ENCODE measurements at places on chromosomes 11 and 22. TPM values are rescaled to one million over a fixed set of nuclear protein-coding genes. Genes with fewer than 3 reads are reported as not detected.

Gene NECTIN1
- total RNA-seq, result 7.7 TPM

Gene OR56B4
- not detected for total RNA-seq

Gene DUSP8
- total RNA-seq, result 0.28 TPM

Gene CACNA1I
- not detected for total RNA-seq

Gene OR2AG2
- total RNA-seq, result under 0.01 TPM

Gene KCNQ1OT1
- 1.5 TPM for total RNA-seq

Gene OR8G5
- not detected for total RNA-seq

Gene ZNRF3
- 2.5 TPM for total RNA-seq

Gene LRRC56
- total RNA-seq, result 0.56 TPM

Gene TCN1
- total RNA-seq, result not detected

Gene PRG3
- total RNA-seq, result not detected

Gene PRPF19
- total RNA-seq, result 54.1 TPM

Gene RSF1
- total RNA-seq, result 51.6 TPM

Gene DRAP1
- total RNA-seq, result 130 TPM

Gene NPAS4
- total RNA-seq, result not detected

Gene OR2D2
- 0.28 TPM for total RNA-seq

Gene PRODH
- not detected for total RNA-seq

Gene RHOD
- 6.2 TPM for total RNA-seq

Gene MS4A8
- total RNA-seq, result not detected

Gene AQP11
- total RNA-seq, result 1.2 TPM

Gene B3GAT1
- total RNA-seq, result under 0.01 TPM

Gene FOXRED2
- 7.1 TPM for total RNA-seq

Gene PGA4
- not detected for total RNA-seq

Gene GNAZ
- 0.96 TPM for total RNA-seq

Gene CASP1
- total RNA-seq, result 14.7 TPM

Gene PI4KA
- 33.4 TPM for total RNA-seq

Gene CCDC116
- total RNA-seq, result 0.19 TPM

Gene OR2AT4
- total RNA-seq, result not detected

Gene VSIG10L2
- not detected for total RNA-seq

Gene MLC1
- total RNA-seq, result 2.8 TPM

Gene GUCY1A2
- total RNA-seq, result 2.5 TPM

Gene FGF4
- not detected for total RNA-seq

Gene LRRC4C
- total RNA-seq, result not detected

Gene KRTAP5-10
- total RNA-seq, result not detected

Gene CCDC34
- 10.5 TPM for total RNA-seq

Gene ZPR1
- 38.9 TPM for total RNA-seq

Gene OR51I1
- not detected for total RNA-seq

Gene KDM4E
- not detected for total RNA-seq

Gene DCHS1
- 1.3 TPM for total RNA-seq

Gene ADM2
- 0.58 TPM for total RNA-seq

Gene MFRP
- not detected for total RNA-seq

Gene CRYAB
- total RNA-seq, result 41.2 TPM

Gene OSBPL5
- 29.7 TPM for total RNA-seq

Gene SLC29A2
- 0.85 TPM for total RNA-seq

Gene AGBL2
- 0.58 TPM for total RNA-seq

Gene PHETA2
- 16.5 TPM for total RNA-seq

Gene TREH
- not detected for total RNA-seq

Gene HPX
- total RNA-seq, result 0.38 TPM

Gene MMP12
- total RNA-seq, result not detected

Gene COX8A
- total RNA-seq, result 342 TPM

Gene SAA1
- total RNA-seq, result 3.1 TPM

Gene TRMT112
- total RNA-seq, result 325 TPM

Gene SCUBE2
- total RNA-seq, result 1.2 TPM
